ENCODE measurements at places on chromosomes 1 and 21.
A peak's percentile ranks its signal among the peaks of the same experiment; 100 is the strongest.

DNA sequence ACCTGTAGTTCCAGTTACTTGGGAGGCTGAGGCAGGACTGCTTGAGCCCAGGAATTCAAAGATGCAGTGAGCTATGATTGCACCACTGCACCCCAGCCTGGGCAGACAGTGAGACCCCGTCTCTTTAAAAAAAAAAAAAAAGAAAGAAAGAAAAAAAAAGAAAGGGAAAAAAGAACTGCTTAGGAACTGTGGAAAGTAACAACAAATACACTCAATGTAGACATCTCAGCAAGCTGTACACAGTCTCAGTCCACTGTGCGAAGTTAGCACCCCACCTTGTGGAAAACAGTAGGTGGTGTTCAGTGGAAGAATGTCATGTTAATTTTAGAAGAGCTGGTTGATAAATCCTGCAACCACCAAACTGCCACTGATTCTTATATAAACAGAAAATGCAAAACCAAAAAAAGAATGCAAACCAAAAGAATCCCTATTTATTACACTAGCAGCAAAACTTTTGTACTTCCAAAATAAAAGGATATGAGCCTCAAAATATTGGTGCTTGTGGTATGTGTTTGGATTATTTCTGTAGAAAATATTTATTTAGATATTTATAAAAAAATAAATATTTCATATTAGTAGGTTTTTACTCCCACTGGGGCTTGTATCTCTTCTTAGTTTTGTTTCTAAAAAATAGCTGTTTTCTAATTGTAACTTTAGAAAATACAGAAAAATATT lies 31.1 kb downstream of the ALG14 start:
- DNase-seq, result peak; percentile 52

DNA sequence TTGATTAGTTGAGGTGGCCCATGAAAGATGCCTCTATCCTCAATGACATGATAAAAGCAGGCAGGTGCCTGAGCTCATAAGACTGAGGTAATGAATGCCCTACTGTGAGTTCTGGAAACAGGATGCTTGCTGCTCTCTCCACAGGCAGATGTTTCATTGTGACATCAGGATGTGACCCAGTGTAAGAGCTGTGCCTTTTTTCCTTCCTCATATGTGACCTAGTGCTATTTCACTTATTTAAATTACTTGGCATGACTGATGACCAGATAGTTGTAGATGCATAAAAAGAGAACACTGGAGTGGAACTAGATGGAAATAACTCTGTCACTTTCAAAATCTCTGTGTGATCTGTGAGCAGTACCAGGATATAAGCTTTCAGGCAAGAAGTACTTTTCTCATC lies 31.9 kb downstream of the KIF14 start:
- no peak for DNase-seq

- no peak for DNase-seq
Observed at GRCh38 chr1:53061123-53061858, 722 bp upstream of the PODN start.

- DNase-seq, result no peak
Observed at GRCh38 chr21:31233711-31234110, 110.3 kb downstream of the TIAM1 start.

GRCh38 chr1:82540006-82540405 lies 739.3 kb downstream of the ADGRL2 start:
- no peak for DNase-seq

DNA sequence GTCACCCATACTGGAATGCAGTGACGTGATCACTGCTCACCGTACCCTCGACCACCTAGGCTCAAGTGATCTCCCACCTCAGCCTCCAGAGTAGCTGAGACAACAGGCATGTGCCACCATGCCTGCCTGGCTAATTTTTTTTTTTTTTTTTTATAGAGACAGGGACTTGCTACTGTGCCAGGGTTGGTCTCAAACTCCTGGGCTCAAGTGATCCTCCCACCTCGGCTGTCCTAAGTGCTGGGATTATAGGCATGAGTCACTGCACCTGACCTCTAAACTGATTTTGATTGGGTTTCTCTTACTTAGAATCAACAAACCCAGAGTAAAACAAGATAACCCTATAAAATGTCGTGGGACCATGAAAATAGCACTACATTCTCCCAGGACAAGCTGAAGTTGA lies 112.0 kb downstream of the UBE2U start:
- no peak for DNase-seq

- peak; percentile 47 for DNase-seq
Observed at GRCh38 chr1:12600880-12601633, 17.0 kb downstream of the DHRS3 start.

DNA sequence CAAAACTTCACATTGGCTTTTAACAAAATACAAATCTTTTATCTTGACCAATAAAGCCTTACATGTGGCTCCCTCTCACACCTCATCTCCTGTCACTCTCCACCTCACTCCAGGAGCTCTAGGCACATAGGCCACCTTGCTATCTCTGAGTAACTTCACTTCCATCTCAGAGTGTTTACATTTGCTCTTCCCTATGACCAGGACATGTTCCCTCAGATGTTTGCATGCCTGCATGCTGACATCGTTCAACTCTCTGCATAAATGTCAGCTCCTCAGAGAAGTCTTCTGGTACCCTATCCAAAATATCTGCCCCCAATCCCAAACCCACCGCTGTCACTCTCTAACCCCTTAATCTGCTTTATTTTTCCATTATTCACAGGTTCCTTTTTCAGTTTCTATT lies 110.9 kb downstream of the TOMM20 start:
- DNase-seq, result peak; percentile 42

GRCh38 chr1:93827633-93828366 lies 51.2 kb downstream of the DNTTIP2 start:
- peak; percentile 45 for DNase-seq

- DNase-seq, result no peak
Observed at GRCh38 chr1:178057912-178058534, 35.9 kb upstream of the RASAL2 start.

GRCh38 chr1:69707103-69707502 lies 139.4 kb downstream of the LRRC7 start:
- DNase-seq, result no peak

DNA sequence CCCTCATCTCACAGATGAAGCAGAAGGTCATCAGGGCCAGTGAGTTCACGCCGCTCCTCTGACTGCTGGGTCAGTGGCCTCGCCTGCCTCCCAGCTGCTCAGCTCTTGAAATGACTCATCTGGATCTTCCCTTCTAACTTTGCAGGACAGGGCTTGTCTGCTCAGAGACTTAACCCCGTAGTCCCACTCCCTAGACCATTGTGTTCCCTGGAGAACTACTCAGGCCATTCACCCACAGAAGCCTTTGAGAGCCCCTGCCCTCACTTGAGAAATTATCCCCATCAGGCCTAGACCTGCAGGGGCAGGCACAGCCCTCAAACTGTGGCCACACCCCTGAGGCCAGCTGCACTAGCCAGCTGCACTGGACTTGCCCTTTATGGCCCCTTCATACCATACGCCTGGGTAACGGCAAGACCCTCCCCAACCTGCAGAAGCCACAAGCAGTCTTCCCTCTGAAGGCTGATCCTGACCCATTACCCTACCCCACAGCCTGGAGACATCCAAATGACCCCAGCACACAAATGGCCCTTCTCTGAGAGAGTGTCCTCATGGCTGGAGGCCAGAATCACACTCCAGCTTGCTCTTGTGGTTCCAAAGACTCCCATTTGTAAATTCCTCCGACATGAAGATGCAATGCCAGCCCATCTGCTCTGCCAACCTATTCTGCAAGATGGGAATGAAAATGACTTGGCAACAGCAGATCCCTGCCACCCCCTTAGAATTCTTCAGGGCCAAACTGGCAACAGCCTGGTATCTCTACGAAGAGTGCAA lies 33.2 kb downstream of the RCSD1 start:
- peak; percentile 49 for DNase-seq

GRCh38 chr1:230423261-230423660 lies 2.9 kb downstream of the PGBD5 start:
- no peak for DNase-seq

- DNase-seq, result peak; percentile 51
Observed at GRCh38 chr1:202061055-202061454, 50.7 kb downstream of the ELF3 start.

GRCh38 chr1:11978301-11978700 lies 1.9 kb upstream of the MFN2 start:
- DNase-seq, result no peak

GRCh38 chr1:156476501-156477298 lies 23.9 kb downstream of the MEF2D start:
- DNase-seq, result peak; percentile 61

- DNase-seq, result no peak
Observed at GRCh38 chr1:16122350-16122881, 33.5 kb downstream of the EPHA2 start.

DNA sequence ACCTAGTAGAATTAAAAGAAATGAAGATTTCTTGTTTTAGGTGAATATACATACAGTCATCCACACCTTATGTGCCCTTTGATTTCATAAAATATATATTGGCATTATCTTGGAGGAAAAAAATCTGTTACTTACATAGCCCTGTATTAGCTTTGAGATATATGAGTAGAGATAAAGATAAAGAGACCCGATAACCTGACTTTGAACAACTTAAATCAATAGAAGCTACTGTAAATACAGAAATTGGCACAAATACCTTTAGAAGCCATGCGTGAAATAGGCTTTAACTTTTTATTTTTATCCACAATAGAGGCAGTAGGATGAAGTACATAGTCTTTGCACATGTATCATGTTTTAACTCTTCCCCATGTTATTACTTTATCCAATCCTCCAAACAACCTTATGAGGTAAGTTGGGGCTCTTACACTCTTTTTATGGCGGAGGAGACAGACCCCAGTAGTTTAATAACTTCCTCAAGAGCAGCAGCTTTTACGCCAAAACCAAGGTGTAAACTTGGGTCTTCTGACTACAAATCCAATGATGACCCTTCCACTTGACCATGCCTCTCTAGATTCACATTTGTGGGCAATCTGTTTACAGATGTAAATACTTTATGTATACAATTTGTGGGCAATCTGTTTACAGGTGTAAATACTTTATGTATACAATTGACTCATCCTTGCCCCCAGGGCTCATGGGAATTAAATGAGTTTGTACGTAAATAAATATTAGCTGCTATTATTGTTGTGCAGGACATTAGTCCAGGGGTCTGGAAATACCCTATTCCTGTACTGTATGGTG lies 2.1 kb downstream of the CD55 start:
- DNase-seq, result no peak

DNA sequence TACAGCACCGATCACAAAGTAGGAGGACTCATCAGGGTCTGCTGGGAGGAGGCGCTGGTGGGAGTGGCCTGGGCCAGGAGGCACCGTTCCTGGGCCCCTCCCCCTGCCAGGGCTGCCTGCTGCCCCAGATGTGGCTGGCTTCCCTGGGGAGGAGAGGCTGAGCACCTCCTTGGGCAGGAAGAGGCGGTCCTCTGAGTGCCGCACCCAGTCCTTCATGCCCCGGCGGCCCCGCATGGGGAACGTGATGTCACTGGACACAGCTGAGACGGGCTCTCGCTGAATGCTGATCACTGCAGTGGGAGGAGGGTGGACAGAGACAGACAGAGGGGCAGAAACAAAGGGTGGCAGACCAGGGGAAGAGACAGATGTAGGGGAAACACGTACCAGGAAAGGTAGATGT lies 24.8 kb downstream of the ADGRB2 start:
- DNase-seq, result no peak

- DNase-seq, result no peak
Observed at GRCh38 chr1:100396651-100397050, 44.3 kb downstream of the CDC14A start.

- no peak for DNase-seq
Observed at GRCh38 chr1:71135571-71135970, 54.7 kb upstream of the ZRANB2 start.

GRCh38 chr1:7896994-7897393 lies 43.6 kb downstream of the TNFRSF9 start:
- DNase-seq, result no peak

DNA sequence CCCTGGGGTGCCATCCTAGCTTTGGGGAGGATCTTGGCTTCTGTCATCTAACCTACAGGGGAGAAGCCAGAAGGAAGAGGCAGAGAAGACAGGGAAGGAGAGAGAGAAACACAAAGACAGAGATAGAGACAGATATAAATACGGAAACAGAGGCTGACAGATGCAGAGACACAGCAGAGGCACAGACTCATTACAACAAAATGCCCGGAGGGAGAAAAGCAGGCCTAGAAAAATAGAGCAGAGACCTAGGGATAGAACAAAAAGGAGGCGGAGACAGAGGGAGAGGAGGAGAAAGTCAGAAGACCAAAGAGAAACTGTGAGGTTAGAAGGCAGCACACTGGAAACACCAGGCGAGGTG lies 1.9 kb downstream of the PEAR1 start:
- no peak for DNase-seq

GRCh38 chr1:152227310-152227928 lies 3.4 kb upstream of the HRNR start:
- DNase-seq, result peak; percentile 24

DNA sequence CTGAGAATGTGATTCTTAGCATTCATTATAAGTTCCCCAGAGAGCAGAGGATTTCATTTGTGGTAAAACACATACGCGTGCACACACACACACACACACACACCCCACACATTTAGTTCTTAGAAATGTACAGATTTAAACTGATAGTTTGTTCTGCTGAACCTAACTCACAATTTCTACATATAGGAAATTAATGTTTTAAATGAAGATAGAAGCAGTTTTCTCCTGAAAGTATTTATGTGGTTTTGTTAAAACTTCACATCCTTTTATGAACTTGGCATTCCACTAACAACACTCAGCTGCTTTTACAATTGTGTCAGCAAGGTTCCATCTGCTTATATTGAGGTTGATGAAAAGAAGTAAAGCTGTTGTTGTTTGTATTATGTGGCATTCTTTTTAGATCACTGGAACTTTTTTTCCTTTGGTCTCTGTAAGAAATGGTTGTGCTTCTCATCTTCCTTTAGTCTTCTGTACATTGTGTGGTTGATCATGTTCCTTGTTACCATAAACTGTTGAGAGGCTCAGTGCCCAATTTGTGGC lies 41.6 kb downstream of the AK4 start:
- no peak for DNase-seq

GRCh38 chr21:15171546-15171945 lies 106.7 kb upstream of the NRIP1 start:
- no peak for DNase-seq

- peak; percentile 83 for DNase-seq
Observed at GRCh38 chr1:16178596-16179497, 23.0 kb upstream of the EPHA2 start.
